ENCODE measurements at places on chromosomes 2 and 18.

DNA sequence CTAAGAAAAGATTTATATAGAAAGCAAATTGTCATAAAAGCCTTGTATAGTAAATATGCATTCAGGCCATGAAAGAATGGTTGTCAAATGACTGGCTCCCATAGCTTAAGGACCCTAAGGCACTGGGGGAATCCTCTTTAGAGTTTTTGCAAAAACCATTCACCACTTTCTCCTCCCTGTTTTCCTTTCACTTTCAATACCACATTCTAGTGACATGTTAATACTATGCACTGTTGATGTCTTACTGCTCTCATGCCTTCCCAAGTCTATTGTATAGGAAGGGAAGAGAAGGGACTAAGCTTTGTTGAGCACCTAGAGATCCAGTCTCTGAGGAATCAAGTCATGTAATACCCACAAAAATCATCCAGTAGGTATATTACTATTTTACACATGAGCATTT lies 383.0 kb upstream of the LRRTM1 start:
- no peak for DNase-seq

DNA sequence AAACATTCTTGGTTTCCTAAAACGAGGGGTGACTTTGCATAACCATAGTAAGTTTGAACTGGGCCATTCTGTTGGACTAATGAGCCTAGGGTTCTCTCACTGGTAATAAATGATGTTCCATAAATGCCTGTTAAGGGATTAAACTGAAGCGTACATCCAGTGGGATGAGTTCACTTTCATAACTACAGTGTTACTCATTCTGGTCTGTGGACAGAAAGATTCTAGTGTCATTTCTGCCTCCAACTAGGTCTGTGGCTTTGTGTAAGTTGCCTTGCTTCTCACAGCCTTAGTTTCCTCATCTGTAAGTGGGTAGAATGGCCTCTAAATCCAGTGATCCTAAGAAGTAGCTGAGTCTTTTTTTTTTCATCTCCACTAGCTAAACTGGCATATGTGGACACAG lies 1860.6 kb upstream of the PIK3C3 start:
- peak; percentile 54 for DNase-seq

- peak; percentile 31 for DNase-seq
Observed at GRCh38 chr2:71748227-71748626, 294.9 kb downstream of the DYSF start.

DNA sequence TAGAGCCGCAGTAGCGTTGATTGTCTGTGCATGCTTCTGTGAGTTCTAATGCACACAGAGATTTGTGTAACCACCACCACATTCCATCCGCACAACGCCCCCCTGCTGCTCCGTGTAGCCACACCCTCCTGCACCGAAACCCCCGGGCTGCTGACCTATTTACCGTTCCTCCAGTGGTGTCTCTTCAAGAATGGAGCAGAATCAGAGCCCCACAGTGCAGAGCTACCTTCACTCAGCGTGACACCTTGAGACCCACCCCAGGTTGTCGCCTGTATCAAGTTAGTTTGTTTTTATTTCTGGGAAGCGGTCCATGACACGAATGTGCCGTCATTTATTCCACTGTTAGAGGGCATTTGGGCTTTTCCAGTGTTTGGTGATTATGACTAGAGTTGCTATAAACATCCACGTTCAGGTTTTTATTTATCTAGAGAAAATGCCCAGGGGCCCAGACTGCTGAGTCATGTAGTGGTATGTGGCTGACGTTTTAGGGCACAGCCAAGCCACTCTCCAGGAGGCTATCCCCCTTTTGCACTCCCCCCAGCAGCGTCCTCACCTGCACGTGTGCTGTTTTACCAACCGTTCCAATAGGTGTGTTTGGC lies 266.8 kb downstream of the NDUFA10 start:
- DNase-seq = peak; percentile 7
